ENCODE measurements at places on chromosomes 6 and 20.

DNA sequence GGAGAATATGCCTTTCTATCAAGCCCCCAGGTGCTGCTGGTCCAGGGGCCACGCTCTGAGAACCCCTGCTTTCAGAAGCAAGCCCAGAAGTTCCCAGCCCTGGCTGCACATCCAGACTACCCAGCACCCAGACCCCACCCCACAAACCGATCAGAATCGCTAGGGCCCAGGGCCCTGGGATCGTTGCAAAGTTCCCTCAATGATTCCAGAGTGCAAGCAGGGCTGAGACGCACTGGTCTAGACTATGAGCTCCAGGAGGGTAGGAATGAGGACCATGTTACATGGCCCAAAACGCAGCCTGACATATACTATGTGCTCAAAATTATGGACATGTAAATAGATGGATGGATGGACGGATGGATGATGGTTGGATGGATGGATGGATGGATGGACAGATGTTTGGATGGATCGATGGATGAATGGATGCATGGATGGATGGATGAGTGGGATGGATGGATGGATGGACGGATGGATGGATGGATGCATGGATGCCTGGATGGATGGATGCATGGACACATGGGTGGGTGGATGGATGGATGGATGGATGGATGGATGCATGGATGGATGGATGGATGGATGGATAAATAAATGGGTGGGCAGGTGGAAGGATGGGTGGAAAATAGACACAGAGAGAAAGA is 194.1 kb downstream of the PREX1 start:
- no peak for DNase-seq

GRCh38 chr6:39853604-39854003 is 61.4 kb downstream of the DAAM2 start:
- no peak for DNase-seq

DNA sequence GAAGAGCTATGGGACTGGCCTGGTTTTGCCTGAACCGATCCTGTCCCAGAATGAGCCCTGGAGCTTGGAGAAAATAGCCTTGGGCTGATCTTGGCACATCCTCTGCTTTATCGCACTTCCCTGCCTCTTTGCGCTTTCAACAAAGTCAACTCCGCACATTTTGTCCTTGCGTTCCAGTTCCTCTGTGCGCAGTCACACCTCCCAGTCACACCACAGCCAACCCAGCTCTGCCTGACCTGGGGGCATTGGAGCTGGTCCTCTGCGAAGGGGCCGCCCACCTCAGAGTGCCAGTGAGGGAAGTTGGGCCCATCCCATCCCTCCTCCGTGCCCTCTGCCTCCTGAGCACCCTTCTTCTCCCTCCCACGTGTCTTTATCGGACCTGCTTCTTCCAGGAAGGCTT is 16.9 kb upstream of the UQCC2 start:
- DNase-seq: no peak

DNA sequence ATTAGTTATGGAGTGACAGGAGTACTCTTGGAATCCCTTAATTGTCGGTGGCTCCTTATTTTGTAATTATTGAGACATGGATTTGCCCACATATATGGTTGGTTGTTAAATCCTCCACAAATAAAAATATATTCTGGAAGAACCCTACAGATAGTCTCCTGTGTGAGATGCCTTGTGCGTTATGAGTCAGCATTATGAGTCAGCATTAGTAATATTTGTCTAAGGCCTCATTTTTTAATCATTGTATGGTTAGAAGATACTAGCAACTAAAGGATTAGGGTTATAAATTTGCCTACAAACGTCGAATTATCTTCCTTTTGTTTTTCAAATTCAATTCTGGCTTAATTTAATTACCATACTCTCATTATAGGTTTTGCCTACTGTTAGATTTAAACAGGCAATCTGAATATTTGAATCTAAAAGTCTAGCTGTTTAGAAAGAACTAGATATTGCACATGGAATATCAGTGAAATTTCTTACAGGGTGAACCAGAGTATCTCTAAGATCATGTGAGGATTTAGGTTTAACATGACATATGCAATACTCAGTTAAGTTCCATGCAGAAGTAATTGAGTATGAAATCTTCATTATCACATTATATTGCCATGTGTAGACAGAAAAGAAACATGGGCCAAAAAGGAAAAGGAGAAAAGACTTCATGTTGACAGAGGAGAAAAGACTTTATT is 5.9 kb downstream of the C6orf58 start:
- DNase-seq: no peak

GRCh38 chr6:125528621-125529041 is 220.8 kb upstream of the HEY2 start:
- no peak for DNase-seq

DNA sequence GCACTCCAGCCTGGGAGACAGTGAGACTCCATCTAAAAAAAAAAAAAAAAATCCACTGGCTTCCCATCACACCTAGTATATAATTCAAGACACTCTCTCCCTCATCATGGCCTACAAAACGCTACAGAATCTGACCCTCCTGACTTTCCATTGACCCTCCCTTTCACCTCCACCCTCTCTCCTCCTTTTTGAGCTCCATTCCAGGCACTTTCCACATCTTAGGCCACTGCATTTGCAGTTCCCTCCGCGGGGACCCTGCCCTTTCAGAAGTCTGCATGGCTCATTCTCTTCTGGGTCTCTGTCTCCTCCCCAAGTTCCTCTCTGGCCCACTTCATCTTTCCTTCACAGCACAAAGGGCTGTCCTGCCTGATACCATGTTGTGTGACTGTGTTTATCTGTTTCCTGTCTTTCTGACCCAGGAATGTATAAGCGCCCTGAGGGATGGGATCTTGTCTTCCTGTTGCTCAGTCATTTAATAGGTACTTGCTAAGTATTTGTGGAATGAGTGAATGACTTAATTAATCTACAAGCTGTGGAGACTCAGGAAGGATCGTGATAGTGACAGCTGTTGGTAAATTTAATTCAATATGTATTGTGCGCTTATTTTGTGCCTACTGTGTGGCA is 35.2 kb downstream of the NCR2 start:
- no peak for DNase-seq

DNA sequence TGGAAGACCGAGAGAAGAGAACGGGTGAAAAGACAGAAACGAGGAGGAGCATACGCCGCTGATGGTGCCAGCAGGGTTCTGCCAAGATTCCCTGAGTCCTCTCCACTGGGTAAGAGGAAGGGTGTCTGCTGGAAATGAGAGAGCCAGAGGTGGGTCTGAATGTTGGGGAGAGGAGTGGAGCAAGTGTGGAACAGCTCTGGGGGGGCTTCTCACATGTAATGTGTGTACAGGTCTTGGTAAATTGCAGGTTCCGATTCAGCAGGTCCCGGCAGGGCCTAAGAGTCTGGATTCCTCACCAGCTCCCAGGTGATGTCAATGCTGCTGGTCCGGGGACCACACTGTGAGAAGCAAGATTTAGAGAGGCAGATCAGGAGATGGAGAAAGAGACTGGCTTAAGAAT is 1.5 kb upstream of the EBF4 start:
- DNase-seq: no peak
